NCI-H1092 treated with DMSO at 0.1 percent for 48 hours (cell line): ENCODE measurements at places on chromosomes 1 and 21.

- no peak for DNase-seq
Observed at GRCh38 chr1:204441558-204441957, 29.9 kb upstream of the PPP1R15B start.

GRCh38 chr1:234702342-234703000, 92.5 kb upstream of the IRF2BP2 start:
- no peak for DNase-seq

DNA sequence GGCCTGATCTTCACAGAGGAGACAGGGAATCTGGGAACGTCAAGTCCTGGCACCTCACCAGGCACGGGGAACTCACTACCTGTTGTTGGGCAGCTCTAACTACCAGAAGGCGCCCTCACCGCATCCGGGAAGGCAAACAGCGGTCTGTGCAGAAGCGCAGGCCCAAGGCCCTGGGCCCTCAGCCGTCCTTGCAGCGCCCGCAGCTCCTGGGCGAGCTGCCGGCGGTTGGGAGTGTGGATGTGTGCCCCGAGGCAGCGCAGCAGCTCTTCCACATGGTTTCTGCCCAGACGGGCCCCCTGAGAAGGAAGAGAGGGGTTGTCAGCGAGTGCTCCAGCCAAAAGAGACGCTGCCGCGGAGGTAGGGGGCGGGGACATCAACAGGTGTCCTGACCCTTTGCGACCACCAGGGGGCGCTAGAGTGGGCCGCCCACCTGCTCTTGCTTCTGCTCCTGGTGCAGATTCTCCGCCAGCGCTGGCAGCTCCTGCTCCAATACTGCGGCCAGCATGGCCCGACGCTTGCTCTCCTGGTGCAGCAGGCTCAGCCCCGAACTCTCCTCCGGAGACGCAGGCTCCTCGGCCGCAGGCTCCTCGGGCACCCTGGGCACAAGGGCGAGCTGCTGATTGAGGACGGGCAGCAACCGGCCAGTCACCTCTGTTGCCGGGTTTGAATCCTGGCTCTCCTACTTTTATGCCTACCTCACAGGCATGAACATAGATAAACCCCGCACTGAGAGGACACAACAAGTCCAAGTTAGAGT, 9.3 kb downstream of the MAP3K6 start:
- peak; percentile 77 for DNase-seq

GRCh38 chr1:204413170-204413535, 1.5 kb upstream of the PPP1R15B start:
- no peak for DNase-seq

DNA sequence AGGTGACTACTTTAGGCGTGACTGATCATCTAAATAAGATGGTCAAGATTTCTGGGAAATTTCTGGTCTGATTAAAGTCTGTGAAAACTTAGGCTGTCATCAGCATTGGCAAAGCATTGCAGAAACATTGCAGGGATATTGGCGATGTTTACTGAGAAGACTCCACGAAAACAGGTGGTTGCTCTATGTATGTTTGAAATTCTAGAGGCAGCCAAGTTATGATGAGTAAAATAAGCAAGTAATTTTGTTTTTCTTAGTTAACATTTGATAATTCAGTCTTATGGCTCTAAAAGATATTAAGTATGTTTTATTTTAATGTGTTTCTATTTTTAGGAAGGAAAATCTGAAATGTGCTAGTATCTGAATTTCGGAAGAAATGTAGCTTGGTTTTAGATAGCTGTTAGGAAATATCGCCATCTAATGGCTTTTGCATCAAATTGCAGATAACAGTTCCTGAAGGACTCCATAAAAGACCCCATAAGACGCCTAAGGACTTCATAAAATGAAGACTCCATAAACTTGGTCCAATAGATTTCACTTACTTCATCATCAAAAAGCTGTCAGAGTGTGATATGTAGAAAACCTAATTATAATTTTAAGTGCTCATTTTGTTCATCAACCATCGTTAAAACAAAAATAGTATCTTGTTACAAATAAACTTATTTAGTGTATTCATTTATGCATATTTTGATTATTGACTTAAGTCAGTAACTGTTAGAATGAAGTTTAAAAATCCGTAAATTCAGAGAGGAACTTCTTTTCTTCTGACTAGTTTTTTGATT, 344.6 kb downstream of the RYR2 start:
- DNase-seq, result peak; percentile 22

DNA sequence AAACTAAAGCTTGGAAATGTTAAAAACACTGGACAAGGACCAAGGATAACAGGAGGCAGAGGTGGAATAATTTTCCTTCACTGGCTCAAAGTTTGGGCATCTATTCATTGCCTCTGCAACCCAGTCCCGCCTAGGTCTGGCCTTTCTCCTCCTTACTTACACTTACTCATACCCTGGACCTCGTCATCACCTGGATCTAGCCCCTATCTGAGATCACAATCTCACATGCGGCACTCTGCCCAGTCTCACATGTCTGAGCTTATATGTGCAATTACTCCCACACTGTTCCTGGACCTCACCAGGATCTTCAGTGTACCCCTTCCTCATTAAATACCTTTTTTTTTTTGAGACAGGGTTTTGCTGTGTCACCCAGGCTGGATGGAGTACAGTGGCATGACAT, 37.6 kb downstream of the NVL start:
- DNase-seq, result no peak

- DNase-seq, result peak; percentile 86
Observed at GRCh38 chr1:26677306-26678115, 18.3 kb upstream of the ARID1A start.

DNA sequence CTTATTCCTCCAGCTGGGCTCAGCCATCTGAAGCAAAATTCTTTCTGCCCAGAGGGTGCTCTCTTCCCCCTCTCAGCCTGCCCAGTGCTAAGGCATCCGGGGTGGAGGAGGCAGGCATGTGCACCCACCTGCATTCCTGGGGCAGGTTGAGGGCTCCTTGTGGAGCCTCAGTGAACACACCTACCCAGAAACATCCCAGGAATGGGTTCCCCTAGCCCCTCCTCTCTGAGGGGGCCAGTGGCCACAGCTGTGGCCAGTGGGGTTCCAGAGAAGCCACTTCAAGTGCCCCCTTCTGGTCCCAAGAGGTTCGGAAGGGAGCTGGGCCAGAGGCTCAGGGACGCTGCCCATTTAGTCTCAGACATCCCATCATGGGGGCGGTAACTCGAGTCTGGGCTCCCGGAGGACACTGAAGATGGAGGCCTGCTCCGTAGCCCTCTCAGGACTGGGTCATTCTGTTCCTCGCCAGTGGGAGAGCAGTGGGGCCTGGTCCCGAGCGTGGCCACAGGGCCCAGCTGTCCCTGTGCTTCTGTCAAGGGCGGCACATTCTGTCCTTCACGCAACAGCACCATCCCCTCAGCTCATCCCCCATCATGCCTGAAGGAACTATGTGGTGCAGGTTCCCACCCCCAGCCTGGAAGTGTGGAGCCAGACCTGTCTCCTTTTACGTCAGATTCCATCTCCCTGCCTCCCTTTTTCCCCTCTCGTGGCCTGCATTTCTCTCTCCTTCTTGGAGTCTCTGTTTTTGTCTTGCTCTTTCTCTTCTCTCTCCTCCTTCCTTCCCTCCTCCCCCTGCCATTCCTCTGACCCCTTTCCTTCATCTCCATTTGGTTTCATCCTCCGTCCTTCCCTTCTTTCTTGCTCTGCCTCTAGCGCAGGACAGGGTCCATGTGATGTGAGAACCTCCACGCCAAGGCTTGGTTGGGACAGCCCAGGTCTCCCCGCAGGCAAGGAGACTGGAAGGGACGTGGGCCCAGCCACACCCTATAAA, 49.6 kb upstream of the KDM4A start:
- DNase-seq, result no peak

GRCh38 chr1:12180315-12180714, 13.5 kb downstream of the TNFRSF1B start:
- DNase-seq, result no peak

DNA sequence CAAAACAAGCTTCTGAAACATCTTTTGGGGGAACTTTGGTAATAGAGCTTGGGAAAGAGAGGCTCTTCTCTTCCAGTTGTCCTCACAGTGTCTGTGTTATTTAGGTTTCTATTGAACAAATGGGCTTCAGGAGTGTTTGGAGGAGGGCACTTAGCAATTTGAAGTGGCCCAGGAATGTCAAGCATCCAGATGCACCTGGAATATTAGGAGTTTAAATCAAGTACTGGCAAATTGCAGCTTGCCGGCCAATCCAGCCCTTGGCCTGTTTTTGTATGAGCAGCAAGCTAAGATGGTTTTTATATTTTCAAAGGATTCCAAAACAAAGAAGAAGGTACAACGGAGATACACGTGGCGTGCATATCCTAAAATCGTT, 94.7 kb downstream of the CCDC185 start:
- DNase-seq, result peak; percentile 19

DNA sequence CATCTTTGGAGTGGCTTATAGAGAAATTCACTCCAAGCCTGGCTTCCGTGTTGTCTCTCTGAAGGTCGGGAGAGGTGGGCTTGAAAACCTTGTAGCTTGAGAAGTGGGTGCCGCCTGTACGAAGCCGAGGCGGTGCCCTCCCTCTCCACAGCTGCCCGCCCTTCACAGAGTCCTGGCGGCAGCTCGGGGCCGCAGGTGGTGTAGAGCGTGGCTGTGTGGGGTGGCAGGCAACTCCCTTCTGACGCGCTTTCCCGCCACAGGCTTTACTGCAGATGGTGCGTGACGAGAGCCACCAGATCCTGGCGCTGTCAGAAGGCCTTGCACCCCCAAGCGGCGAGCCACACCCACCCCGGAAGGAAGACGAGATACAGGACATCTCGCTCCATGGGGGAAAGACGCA, 33.1 kb upstream of the DIP2A start:
- DNase-seq, result peak; percentile 69

- DNase-seq, result no peak
Observed at GRCh38 chr1:7395251-7395650, 375.8 kb upstream of the VAMP3 start.

GRCh38 chr1:151401860-151402259, 2.5 kb downstream of the PSMB4 start:
- DNase-seq, result no peak

DNA sequence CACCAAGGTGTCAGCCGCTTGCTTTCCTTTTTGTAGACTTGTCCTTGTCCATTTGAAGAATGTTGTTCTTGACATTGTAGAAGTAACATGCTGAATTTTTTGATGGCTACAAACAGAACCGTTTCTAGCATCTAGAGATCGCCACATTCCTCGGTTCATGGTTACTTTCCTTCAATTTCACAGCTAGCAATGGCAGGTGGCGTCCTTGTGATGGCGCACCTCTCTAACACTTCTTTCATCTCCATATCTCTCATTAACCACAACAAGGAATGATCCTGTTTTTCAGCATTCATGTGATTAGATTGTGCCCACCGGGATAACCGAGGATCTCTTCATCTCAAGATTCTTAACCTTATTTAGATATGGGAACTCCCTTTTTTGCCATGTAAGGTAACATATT, 2129.8 kb downstream of the NCAM2 start:
- DNase-seq, result no peak

GRCh38 chr21:14916676-14917141, 148.1 kb downstream of the NRIP1 start:
- DNase-seq, result no peak

DNA sequence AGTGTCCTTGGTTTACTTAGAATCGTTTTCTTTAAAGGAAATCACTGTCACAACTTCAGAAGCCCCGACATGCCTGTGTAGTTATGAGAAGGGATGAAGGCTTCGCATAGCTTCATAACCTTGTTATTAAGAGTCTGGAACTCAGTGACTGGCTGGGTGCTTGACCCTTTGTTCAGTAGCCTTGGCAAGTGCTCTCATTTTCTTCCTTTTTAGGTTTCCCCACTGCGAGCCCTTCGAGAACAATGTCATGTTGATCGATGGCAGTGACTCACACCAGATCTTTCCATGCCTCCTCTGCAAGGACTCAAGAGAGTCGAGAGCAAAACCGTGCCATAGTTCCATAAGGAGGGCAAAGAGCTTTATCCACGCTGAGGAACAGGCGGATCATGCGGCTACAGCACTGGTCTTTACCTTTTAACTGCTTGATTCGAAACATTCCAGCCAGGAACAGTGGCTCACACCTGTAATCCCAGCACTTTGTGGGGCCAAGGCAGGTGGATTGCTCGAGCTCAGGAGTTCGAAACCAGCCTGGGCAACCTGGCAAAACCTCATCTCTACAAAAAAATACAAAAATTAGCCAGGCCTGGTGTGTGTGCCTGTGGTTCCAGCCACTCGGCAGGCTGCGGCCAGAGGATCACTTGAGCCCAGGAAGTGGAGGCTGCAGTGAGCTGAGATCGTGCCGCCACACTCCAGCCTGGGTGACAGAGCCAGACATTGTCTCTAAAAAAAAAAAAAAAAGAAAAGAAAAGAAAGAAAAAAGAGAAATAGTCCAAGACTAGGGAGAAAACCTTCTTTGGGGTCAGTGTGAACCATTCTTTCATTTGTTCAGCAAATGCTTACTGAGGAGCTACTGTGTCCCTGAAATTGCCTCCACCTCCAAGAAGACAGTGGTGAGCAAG, 95.4 kb upstream of the ERRFI1 start:
- no peak for DNase-seq

GRCh38 chr1:53686091-53686964, 52.6 kb downstream of the GLIS1 start:
- DNase-seq, result no peak

- no peak for DNase-seq
Observed at GRCh38 chr1:48031676-48032075, 34.5 kb upstream of the TRABD2B start.

- DNase-seq, result no peak
Observed at GRCh38 chr1:204611036-204611435, 74.5 kb downstream of the LRRN2 start.

DNA sequence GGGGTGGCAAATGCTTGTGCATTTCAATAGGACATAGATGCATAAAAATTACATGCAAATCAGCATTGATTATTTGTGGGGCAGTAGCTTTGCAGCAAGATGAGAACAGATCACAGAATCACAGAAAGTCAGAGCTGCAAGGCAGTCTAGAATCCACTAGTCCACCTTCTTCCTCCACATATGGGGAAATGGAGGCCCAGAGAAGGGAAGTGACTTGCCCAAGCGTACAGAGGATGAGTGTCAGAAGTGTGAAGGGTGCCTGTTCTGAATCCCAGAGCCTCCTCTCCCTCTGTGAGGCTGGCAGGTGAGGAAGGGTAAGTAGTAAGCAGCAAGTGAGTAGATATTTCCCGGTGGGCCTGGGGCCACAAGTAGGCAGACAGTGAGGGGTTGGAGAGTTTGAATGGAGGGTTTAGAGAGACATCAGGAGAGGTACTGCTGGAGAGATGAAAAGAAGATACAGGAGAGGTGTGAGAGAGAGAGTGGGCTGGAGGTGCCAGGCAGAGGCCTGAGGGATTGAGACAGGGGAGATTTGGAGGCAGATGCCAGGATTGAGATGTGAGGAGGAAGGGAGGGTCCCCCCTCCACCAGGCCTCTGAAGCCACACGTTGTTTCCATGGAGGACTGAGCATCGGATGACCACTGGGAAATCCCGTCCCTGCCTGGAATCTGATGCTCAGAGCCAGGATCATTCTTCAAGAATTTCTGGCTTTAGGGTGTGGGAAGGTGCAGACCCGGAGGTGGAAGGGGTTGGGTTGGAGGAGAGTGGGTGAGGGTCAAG, 4.8 kb upstream of the MYOG start:
- DNase-seq, result no peak

- DNase-seq, result no peak
Observed at GRCh38 chr1:15308621-15309027, 61.6 kb downstream of the FHAD1 start.

GRCh38 chr1:89069951-89070350, 4.9 kb upstream of the GBP1 start:
- DNase-seq, result no peak

GRCh38 chr21:38315122-38315521, 58.3 kb downstream of the KCNJ15 start:
- no peak for DNase-seq

GRCh38 chr1:221865808-221866207, 123.9 kb upstream of the DUSP10 start:
- no peak for DNase-seq

GRCh38 chr1:98793136-98793535, 131.6 kb downstream of the SNX7 start:
- no peak for DNase-seq

- no peak for DNase-seq
Observed at GRCh38 chr1:184429335-184429734, 42.5 kb downstream of the C1orf21 start.
